NCI-H1417 (cell line): ENCODE measurements at places on chromosomes 5 and 9.

DNA sequence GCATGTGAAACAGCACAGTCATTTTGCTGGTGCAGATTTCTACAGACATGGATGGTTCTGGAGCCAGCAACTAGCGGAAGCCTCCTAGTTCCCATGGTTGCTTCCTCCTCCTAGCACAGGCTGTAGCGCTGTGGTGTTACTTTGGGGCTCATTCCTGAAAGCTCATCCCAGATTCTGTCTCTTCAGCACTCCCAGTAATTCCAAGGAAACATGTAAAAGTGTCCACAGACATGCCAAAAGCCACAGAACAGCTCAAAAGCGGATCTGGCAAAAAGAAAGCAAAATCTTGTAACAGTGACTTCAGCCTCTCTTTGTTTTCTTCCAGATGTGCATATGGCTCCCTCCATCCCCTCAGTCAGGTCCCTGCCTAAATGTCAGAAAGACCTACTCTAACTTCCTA, 144.1 kb downstream of the CEP120 start:
- DNase-seq, result no peak

GRCh38 chr9:105860516-105860915, 166.2 kb downstream of the TMEM38B start:
- DNase-seq, result no peak

GRCh38 chr5:5330728-5331452, 91.6 kb upstream of the ICE1 start:
- no peak for DNase-seq

DNA sequence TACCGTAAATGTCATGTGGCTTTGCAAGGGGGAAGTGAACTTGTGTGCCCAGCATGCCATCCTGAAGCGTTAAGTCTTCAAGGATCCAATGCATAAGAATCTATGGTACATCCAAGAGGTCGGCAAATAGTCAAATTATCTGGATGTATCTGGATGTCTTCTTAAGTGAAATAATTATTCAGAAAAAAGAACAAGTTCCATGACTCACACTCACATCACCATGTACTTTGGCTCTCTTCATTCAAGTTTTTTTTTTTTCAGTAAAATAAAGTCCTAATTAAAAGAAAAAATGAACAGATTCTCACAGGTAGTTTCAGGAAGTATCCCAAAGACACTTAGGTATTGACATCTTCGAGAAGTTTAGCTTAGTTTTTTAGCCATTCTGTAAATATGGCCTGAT, 62.7 kb upstream of the MEGF10 start:
- DNase-seq, result no peak

GRCh38 chr5:55344392-55344992, 36.7 kb downstream of the MTREX start:
- peak; percentile 60 for DNase-seq

GRCh38 chr5:8081179-8081578, 212.2 kb downstream of the MTRR start:
- DNase-seq, result peak; percentile 81

- no peak for DNase-seq
Observed at GRCh38 chr5:32837211-32837610, 126.1 kb downstream of the NPR3 start.
